Dermis blood vessel endothelial cell (primary cell): ENCODE measurements at places on chromosomes 4 and X.

GRCh38 chr4:9924750-9925149 lies 96.5 kb downstream of the SLC2A9 start:
- no peak for DNase-seq

DNA sequence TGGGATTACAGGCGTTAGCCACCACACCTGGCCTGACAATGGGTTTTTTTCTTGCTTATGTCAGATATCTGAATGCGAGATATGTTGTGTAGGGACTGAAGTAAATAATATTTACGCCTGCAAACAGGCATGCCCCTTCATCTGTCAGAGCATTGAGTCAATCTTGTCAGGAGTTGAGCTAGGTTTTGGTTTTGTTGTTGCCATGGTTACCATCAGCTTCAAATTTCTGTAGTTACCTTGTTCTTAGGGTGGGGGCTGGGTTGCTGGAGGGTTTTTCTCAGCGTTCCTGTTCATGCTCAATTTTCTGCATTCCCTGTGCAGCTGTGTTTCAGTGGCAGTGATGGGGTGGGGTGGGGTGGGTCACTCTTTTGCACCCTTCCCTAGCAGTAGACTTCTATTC lies 14.5 kb downstream of the MRPL1 start:
- DNase-seq, result no peak

- peak; percentile 56 for DNase-seq
Measured at GRCh38 chr4:125283707-125284279, 31.0 kb upstream of the FAT4 start.

DNA sequence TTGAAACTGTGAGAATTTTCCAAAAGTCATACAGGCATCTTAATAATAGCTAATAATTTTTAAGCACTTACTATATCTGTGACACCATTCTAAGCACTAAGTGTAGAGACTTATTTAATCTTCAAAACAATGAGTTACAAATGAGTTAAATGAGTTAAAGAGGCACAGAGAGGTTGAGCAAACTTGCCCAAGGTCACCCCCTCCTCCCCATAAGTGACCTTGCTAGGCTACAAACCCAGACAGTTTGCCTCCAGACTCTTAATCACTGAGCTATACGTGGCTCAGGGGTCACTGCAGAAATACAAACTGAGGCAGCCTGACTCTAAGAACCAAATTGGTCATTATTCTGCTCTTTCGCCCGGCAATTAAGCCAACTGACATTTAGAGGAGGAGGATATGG lies 15.5 kb downstream of the CTPS2 start:
- no peak for DNase-seq

GRCh38 chr4:63348735-63349673 lies 1060.2 kb downstream of the TECRL start:
- no peak for DNase-seq

DNA sequence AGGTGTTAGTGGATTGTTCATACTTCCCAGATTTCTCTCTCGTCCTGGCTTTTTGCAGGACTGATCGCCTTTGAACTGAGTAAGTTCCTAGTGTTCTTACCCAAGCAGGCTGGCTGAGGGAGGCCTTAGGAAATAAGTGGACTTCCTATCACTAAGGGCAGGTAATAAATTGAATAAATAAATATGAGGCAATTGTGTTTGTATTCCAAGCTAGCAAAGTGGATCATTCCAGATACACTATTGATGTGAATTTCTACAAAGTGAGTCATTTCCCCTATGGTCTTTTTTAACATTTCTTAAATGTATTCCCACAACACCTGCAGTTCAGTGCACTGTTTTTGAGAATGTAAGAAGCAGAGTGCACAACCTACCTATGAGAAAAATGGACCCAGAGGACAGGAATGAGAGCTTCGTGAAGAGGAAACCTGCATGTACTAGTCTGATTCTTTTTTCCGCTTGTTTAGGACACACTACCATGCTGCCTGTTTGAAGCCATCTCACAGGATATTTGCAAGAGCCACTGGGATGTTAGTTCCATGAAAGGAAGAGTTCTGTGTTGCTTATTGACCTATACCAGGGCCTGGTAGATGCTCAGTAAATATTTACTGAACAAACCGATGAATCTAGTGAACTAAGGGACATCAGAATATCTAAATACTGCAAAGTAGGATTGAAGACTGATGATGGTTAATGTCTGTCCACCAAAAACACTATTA lies 29.0 kb upstream of the SMAD1 start:
- peak; percentile 76 for DNase-seq

- no peak for DNase-seq
Measured at GRCh38 chr4:171532968-171533367, 280.2 kb upstream of the GALNTL6 start.

DNA sequence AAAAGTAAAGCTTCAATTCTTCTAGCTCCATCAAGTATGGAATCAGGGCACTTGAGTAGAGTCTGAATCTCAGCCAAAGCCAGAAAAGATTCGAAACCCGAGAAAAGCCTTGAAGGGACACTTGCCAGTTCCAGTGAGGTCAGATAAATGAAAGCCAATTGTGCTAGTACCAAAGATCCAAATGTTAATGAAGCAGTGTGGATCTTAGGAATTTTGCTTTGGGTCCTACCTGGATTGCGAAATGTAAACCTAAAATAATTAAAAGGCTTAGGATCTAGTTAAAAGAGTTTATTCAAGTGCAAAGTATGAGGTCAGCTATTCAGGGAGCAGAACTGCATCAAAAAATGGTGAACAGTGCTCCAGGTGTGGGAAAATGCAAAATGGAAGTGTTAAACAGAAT lies 552.6 kb downstream of the NAP1L3 start:
- DNase-seq, result no peak
